HAP-1 (cell line): ENCODE measurements at places on chromosomes 7 and 10.
A peak's percentile ranks its signal among the peaks of the same experiment; 100 is the strongest.

DNA sequence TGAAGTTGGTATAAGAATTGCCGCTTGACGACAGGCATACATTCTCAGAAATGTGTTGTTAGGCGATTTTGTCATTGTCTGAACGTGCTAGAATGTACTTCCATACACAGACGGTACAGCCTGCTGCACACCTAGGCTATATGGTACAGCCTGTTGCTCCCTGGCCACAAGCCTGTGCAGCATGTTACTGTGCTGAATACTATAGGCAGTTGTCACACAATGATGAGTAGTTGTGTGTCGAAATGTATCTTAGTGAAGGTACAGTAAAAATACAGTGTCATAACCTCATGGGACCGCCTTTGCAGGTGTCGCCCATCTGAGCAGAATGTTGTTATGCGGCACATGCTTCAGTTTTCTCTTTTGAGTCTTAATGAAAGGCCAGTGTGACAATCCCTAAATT is 66.5 kb downstream of the SHH start:
- DNase-seq, result no peak

DNA sequence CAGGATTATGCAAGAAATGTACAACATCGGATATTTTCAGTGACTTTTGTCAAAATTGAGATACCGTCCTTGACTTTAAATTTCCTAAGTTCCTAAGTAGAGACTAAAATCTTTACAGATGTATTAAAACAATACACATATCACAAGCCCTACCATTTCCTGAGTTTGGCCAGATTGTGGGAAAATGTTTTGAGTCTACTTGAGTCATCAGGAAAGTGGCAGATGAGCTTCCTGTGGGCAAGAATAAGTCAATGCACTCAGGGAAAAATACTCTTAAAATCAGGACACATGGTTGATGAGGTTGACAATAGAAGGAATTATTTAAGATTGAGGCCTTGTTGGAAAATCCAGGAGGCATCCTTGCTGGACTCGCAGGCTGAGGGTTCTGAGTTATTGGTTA is 162.5 kb downstream of the SNX10 start:
- DNase-seq, result no peak

- no peak for DNase-seq
These were observed 779.4 kb downstream of the TNS3 start for GRCh38 chr7:46802479-46802878.

GRCh38 chr10:94069884-94070283 is 76.2 kb downstream of the PLCE1 start:
- no peak for DNase-seq

GRCh38 chr10:113644185-113645120 is 19.4 kb downstream of the NRAP start:
- no peak for DNase-seq

- no peak for DNase-seq
These were observed 30.9 kb downstream of the AGR3 start for GRCh38 chr7:16850614-16851466.

GRCh38 chr7:3338161-3338560 is 37.1 kb downstream of the SDK1 start:
- no peak for DNase-seq

GRCh38 chr10:24722676-24723385 is 856 bp downstream of the ARHGAP21 start:
- DNase-seq, result peak; percentile 71

- no peak for DNase-seq
These were observed 43.8 kb downstream of the ARL4A start for GRCh38 chr7:12731214-12731656.

GRCh38 chr7:156155988-156156733 is 343.9 kb upstream of the SHH start:
- peak; percentile 52 for DNase-seq

DNA sequence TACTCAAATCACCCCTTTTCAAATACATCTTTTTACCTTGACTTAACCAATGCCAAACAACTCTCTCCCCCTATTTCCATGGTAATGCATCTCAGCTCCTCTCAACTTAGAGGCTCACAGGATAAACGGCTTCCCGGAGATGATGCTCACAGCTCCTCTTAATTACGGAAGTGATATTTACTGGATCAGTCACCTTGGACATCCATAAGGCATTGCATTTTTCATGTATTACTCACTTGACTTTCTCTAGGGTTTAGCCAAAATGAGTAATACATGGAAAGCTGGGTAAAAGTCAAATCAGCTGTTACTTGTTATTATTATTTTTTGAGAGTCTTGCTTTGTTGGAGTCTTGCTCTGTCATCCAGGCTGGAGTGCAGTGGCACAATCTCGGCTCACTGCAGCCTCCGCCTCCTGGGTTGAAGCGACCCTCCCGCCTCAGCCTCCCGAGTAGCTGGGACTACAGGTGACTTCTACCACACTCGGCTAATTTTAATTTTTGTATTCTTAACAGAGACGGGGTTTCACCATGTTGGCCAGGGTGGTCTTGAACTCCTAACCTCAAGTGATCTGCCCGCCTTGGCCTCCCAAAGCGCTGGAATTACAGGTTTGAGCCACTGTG is 73.3 kb upstream of the RHEB start:
- no peak for DNase-seq

GRCh38 chr10:104711302-104711721 is 70.2 kb downstream of the SORCS3 start:
- DNase-seq, result no peak

DNA sequence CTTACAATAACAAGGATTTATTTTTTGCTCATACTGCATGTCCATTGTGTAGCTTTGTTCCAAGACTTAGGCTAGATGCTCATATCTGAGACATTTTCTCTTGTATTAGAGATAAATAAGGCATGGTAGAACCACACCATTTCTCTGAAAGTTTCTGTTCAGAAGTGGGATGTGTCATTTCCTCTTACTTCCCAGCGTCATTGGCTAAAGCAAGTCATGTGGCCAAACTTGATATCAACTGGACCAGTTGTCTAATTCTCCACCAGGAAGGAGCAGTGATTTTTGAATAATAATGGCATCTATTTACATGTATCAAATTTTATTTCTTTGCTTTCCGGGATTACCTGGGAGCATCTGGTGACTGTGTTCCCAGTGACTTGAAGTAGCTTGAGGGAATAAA is 38.3 kb downstream of the AHCYL2 start:
- no peak for DNase-seq

GRCh38 chr10:35025916-35026315 is 64.2 kb downstream of the CUL2 start:
- no peak for DNase-seq

- no peak for DNase-seq
These were observed 3.1 kb downstream of the CD36 start for GRCh38 chr7:80641548-80641947.

DNA sequence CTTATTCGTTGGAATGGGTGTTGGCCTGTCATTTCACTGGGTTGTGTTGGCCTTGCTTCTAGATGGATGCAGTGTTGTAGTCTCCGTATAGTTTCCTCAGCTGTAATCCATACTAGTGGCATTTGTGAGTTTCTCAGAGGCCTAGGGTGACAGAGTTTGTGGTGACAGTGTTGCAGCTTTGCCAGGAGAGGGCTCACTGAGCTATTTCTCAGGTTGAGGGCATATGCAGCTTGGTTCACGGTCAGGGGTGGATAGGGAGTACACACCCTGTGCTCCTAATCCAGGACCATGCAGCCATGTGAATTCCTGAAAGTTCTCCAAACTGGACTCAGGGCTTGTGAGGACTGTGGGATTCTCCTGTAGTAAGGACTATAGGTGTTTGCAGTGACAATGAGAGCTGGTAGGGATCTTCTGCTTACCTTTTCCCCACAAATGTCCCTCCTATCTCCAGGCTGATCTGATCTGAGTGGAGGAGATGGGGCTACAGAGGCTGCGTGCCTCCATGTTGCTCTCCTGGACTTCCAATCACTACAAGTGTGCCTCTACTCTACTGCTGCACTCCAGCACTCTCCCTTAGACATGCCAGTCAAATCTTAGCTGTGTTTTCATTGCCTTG is 229.0 kb downstream of the STK31 start:
- DNase-seq, result peak; percentile 17

- no peak for DNase-seq
These were observed 162.2 kb downstream of the ELMO1 start for GRCh38 chr7:37286454-37286832.

DNA sequence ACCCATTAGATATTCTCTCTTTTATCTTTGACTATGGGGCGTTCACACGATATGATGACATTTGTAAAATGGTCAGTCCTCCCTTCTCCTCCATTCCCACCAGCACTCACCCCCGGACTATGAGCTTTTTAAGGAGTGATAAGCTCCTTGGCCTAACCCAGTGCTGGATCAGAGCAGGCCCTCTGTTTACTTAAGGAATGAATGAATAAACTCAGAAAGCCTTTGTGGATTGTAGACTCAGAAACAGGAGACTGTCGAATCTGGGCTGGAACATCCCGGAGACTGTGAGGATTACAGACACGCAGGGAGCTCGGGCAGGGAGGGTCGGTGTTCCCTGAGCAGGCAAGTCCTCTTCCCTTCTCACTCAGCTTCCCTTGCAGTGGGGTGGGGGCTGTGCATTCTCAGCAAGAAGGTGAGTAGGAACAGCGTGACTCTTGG is 6.8 kb upstream of the ZCCHC24 start:
- no peak for DNase-seq

DNA sequence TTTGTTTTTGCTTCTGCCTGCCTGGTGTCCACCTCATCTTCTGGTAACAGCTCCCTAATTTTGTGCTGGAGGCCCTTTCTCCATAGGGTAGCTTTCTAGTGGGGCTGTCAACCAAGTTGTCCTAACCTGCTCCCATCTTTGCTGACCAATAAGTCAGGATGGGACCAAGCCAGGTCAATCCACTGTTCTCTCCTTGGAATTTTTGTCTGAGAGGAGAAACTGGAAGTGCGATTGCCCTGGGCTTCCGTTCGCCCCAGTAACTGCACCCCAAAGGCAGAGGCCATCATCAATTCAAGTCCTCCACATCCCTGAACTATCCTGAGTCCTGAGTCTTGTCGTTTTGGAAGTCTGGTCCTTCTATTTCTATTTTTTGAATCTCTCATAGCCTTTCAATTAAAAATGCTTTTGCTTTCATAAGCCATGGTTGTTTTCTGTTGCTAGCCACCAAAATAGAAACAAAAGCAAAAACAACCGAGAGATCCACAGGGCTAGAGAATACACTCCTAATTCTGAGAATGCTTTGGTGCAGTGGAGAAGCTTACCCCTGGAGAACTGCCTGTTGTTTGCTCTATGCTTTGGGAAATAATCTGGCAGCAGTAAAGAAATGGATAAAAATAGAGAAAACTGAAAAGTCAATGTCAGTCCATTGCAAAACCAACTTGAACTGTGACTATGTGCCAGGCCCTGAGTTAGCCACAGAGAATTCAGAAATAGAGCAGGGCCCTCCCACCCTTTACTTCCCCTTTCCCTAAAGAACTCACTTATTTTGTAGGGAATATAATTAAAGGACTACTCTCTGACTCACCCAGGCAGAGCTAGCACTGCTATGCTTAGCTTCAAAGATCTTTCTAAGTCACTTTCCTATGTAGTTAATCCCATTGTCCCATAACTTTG is 368.1 kb downstream of the CXCL12 start:
- DNase-seq, result no peak

DNA sequence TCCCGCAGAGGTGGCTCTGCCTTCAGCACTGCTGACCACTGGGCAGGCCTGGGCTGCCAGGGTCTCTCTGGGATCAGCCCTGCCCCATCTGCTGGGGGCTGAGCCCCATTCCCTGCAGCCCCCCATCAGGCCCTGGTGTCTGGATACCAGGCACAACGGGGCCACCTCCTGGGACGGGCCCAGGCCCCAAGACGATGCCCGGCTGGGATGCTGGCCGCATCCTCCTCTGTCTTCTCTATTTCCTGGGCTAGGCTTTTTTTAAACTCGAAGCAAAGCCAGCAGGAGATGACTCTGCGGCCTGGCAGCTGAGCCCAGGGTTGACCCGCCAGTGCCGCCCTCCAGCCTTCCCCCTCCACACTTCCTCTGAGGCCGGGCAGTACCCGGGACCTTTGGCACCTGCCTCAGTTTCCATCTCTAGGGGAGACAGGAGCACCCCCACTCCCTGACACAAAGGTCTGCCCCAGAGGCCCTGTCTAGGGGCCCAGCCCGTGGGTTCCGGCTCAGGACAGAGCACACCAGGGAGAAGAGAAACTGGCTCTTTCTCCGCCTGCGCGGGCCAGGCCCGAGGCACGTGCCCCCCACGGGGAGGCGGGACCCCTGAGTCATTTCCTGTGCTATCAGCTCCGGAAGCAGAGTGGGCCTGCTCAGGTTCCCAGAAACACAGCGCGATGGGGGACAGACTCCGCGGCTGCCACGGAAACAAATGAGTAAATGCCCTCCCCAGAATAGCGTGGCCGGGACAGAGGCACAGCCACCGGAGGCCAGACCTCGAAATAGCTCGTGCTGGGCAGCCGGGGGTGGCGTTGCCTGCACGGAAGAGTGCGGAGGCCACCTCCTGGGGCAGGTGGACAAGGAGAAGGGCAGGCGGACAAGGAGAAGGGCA is 84.6 kb upstream of the PDGFA start:
- DNase-seq, result no peak

GRCh38 chr10:133614830-133615580 is 11.6 kb downstream of the FRG2B start:
- no peak for DNase-seq

GRCh38 chr10:26365681-26366358 is 72.3 kb upstream of the APBB1IP start:
- no peak for DNase-seq

DNA sequence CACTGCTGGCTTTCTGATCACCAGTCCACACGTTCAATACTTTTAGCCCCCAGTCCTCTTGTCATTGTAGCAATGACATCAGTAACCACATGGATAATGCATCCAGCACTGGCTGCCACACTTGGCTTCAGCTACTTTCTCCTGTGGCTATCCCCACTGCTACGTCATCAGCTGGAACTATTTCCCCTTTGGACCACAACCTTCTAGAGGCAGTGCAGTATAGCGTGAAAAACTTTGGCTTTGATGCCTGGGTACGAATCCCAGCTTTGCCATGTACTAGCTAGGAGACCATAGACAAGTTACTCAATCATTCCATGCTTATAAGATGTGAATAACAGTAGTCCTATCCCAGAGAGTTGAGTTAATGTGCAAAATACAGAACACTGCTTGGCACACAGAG is 63.2 kb downstream of the CCDC3 start:
- DNase-seq, result no peak

DNA sequence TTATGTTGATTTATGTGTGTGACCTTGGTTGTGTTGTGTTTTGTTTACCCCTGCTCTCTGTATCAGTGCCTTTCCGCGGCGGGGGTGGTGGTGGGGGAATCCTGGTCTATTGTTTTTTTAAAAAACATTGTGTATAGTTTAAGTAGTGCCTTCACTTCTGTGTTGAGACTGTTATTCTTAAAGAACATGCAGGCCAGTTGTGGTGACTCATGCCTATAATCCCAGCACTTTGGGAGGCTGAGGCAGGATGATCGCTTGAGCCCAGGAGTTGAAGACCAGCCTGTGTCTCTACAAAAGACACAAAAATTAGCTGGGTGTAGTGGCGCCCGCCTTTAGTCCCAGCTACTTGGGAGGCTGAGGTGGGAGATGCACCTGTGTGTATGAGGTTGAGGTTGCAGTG is 429.0 kb upstream of the LRGUK start:
- DNase-seq, result no peak

GRCh38 chr10:6977398-6978186 is 397.5 kb upstream of the PRKCQ start:
- peak; percentile 84 for DNase-seq
